ENCODE measurements at places on chromosomes 7 and 10.

GRCh38 chr7:12013983-12014382 lies 182.0 kb upstream of the THSD7A start:
- DNase-seq: no peak

GRCh38 chr7:141203177-141203576 lies 129.3 kb downstream of the TMEM178B start:
- no peak for DNase-seq

- DNase-seq: no peak
Observed at GRCh38 chr7:24440892-24441291, 132.4 kb upstream of the PALS2 start.

- no peak for DNase-seq
Observed at GRCh38 chr7:148975896-148976295, 52.4 kb downstream of the PDIA4 start.

- DNase-seq: no peak
Observed at GRCh38 chr7:156578978-156579430, 61.6 kb upstream of the RNF32 start.

- no peak for DNase-seq
Observed at GRCh38 chr10:28569506-28570159, 36.7 kb downstream of the WAC start.

GRCh38 chr7:24964191-24964590 lies 15.8 kb downstream of the OSBPL3 start:
- DNase-seq: no peak

- no peak for DNase-seq
Observed at GRCh38 chr10:49118430-49119074, 3.2 kb upstream of the VSTM4 start.

- DNase-seq: no peak
Observed at GRCh38 chr7:94286111-94286510, 108.6 kb upstream of the COL1A2 start.

- no peak for DNase-seq
Observed at GRCh38 chr10:9024210-9024609, 969.7 kb downstream of the GATA3 start.

GRCh38 chr10:97861097-97861750 lies 11.6 kb downstream of the GOLGA7B start:
- DNase-seq: peak; percentile 66

- no peak for DNase-seq
Observed at GRCh38 chr10:79434821-79435251, 10.6 kb downstream of the ZCCHC24 start.

- DNase-seq: no peak
Observed at GRCh38 chr7:94434042-94434441, 39.3 kb downstream of the COL1A2 start.

DNA sequence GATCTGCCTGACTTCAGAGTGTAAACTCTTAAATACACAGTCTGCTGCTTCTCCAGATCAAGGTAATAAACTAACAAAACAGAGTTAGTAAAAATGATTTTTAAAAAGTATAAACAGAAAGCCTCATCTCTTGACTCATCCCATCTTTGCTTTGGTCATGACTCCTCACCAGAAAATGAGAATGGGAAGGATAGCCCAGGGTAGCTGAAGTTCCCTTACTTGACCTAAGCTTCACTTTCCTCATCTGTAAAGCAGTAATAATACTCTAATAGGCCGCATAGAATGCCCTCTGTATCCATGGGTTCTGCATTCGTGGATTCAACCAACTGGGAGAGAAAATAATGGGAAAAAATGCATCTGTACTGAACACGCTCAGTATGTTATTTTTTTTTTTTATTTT lies 11.3 kb upstream of the SLC25A28 start:
- DNase-seq: no peak

DNA sequence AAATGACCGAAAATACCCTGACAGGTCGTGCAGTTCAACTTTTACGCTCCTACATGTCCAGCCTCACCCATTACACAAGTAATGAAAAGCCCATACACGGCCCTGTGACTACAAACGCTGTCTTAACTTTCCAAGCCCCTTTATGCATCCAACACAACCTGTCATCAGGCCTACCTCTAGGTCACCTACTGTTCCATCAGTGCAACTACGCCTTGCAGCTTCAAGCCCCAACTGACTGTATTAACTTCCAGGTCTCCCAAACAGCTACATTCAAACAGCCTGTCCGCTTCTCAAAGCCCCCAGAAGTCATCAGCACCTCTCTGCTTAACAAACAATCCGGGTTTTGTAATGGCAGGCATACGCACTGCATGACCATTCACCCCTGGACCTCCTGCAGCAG lies 19.2 kb downstream of the ZNF107 start:
- DNase-seq: no peak

- DNase-seq: no peak
Observed at GRCh38 chr7:26151650-26151952, 397 bp upstream of the NFE2L3 start.

GRCh38 chr10:117391436-117392205 lies 16.4 kb upstream of the PDZD8 start:
- no peak for DNase-seq

- DNase-seq: no peak
Observed at GRCh38 chr10:50552771-50553535, 70.8 kb downstream of the SGMS1 start.

GRCh38 chr10:27558612-27559020 lies 54.5 kb downstream of the RAB18 start:
- DNase-seq: peak; percentile 79

- peak; percentile 41 for DNase-seq
Observed at GRCh38 chr10:103889121-103889720, 28.8 kb downstream of the STN1 start.

All from adrenal gland (tissue), 19 donors.